ENCODE measurements at places on chromosomes 11 and 22.

- DNase-seq = no peak
Observed at GRCh38 chr11:6388748-6389147, 1.5 kb upstream of the SMPD1 start.

GRCh38 chr11:64455456-64456261 is 96.7 kb downstream of the RPS6KA4 start:
- no peak for DNase-seq

GRCh38 chr11:69963533-69964246 is 114.4 kb upstream of the ANO1 start:
- DNase-seq = no peak

DNA sequence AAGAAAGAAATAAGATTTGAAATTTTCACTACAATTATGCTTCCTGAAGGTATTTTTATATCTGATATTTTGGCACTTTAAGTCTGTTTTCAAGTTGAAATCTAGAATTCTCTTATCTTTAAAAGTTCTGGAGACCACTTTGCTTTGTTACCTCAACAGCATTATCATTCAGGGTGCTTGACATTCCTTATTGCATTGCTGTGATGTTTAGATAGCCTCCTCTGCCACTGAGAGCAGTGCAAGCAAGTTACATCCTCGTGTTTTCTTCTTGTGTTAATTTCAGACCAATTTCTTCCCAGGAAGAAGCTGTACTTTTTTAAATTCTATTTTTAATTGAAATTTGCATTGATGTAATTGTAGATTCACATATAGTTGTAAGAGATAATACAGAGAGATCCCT is 333.9 kb upstream of the KIRREL3 start:
- no peak for DNase-seq

DNA sequence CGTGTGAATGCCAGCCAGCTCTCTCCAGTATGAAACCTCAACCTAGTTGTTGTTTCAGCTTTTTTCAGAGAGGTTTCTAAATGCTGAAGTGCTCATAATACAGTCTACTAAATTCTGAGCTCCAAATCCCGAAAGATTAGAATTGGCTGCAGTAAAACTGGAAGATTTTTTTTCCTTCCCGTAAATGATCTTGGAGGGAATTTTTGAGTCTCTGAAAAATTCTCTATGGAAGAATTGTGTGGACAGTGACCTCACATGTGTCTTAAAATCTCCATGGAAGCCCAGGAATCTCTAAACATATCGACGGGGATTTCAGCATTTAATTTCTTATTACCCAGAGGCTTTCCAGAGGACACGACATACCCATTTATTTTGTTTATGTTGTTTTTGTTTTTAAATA is 1499.2 kb downstream of the LRRC4C start:
- DNase-seq = no peak

DNA sequence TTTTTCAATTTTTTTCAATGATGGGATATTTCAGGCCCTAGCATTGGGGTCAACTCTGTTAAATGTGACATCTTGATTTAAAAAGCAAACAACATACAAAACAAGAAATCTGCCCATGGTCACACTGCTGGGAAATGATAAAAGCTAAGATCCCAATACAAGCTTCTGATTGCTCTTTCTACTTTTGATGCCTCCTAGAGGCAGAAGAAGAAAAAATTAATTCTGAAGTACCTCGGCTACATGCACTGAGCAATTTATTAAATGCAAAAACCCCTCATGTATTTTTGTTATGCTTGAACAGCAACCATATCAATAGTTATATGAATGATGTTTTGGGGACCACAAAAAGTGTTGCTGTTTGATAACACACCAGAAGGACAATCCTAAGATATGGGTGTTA is 342.1 kb upstream of the NARS2 start:
- no peak for DNase-seq

- no peak for DNase-seq
Observed at GRCh38 chr22:50567721-50568252, 5.1 kb upstream of the SYCE3 start.

- DNase-seq = no peak
Observed at GRCh38 chr22:37739035-37739434, 42.2 kb downstream of the TRIOBP start.

DNA sequence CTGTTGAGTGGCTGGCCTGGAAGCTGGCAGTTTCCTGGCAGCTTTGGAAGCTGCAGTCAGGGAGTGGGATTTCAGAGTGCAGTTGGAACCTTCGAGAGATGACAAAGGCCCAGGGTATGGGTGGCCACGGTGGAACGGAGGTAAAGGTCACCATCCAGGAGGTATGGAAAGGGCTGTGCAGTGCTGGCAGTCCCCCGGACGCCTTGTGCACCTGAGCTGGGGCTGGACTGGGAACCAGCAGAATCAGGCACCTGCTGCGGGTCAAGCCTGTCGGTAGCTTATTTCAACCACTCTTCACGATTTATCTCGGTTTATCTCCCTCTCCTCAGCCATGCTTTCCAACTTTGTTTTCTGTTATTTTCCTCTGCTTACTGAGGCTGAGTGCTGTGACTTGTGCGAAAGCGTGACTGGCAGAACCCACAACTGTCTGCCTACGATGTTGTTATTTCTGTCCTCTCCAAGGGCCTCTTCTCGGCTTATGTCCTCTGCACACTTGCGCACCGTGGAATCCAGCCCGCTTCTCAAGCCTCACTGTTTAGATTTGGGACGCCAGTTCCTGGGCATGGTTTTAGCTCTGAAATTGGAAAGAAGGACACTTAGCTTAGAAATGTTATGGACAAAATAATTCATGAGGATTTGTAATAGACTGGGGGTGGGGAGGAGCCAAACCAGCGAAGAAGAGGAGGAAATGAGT is 24.0 kb upstream of the ATXN10 start:
- DNase-seq = no peak

GRCh38 chr11:133501643-133502539 is 30.4 kb downstream of the OPCML start:
- no peak for DNase-seq

GRCh38 chr11:61716478-61717285 is 35.8 kb upstream of the MYRF start:
- no peak for DNase-seq

DNA sequence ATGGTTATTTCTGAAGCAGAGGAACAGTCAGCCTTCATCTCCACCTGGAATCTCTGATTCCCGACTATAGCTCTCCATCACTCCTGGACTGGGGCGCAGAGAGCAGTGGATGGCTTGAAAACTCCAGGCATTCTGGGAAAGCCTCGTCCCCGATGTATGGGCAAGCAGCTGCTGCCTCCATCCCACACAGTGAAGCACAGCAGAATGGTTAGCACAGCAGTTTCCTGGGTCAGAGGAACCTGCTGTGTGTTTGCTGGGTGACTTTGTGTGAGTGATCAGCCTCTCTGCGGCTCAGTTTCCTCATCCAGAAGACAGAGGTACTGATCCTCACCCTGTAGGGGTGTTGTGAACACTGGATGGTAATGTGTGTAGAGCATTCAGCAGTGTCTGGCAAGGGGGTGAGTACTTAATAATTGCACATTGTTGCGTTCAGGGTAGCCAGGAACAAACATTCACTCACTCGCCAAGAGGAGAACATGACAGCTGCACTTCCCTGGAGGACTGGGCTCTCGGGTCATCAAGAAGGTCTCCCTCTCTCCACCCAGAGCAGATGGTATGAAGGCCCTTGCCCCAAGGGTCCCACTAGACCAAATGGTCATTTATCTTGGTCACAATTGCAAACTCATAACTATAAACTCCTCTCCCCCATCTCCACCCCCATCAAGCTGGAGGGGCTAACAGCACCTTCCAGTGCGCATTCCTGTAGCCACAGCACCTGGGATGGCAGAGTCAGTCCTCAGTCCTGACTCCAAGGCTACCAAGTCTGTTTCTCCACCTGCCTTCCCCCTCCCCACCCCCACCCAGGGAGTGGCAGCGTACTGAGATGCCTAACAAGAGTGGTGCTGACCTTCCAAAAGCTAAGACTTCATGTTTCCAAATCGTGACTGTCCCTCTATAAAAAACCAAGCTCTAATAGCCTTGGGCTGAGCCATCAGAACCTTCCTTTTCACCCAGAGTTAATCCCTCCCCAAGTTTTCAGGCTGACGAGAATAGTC is 1.5 kb upstream of the CHST1 start:
- no peak for DNase-seq

- peak; percentile 56 for DNase-seq
Observed at GRCh38 chr22:37051391-37052385, at the start of gene KCTD17. Gene KCTD17, plus strand, starts transcription at chr22:37051742. Its CDS starts 19 bp downstream, at chr22:37051761.

DNA sequence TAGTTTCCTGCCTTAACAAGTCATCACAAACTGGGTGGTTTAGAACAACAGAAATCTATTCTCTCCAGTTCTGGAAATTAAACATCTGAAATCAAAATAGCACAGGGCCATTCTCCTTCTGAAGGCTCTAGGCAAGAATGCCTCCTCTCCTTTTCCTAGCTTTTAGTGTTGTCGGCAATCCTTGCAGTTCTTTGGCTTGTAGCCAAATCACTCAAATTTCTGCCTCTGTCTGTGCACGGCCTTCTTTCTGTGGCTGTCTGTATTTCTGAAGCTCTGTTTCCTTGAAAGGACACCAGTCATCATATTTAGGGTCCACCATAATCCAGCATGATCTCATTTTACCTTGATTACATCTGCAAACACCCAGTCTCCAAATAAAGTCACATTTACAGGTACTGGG is 795.5 kb downstream of the METTL15 start:
- DNase-seq = no peak

DNA sequence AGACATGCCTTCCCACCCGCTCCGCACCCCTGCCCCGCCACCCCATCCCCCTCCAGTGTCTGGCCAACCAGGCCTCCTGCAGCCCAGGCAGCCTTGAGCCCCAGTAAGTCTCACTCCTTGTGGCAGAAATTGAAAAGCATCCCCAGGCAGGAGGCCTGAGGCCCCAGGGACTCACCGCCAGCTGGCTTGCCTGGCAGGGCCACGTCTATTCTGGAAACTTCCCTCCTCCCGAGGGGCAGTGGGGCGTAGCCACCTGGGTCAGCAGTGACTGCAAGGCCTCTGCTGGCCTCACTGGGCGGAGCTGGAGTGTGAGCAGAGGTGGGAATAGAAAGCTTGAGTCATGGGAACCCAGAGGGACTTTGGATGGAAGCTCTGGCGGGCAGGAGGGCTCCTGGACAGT is 26.3 kb downstream of the ANO1 start:
- no peak for DNase-seq

DNA sequence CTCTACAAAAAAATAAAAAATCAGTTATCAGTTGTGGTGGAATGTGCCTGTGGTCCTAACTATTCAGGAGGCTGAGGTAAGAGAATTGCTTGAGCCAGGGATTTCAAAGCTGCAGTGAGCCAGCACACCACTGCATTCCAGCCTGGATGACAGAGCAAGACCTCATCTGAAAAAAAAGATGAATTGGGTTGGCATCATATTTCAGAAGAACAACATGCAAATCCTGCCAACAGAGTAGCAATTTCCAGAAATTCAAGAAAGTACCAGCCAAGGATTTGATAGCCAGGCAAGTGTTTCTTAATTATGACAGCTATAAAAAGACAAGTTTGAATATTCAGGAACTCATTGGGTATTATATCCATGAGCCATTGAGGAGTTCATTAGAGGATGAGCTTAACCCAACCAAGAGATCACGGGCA is 75.2 kb downstream of the USP47 start:
- DNase-seq = no peak

DNA sequence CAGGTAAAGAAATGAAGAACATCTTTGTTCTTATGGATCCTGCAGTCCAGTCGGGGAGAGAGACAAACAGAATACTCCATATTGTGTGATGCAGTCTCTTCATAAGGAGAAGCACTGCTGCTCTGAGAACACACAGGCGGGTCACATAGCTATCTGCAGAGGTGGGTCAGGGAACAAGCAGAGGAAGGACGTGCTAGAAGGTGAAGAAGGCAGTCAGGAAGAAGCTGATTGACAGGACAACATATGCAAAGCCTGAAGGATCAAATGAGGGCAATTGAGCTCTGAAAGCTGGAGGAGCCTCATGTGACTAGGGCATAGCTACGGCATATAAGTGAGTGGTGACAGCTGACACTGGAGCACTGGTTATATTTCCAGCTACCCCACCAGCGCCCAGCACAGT is 122.5 kb downstream of the OPCML start:
- DNase-seq = no peak

GRCh38 chr11:47595029-47595428 is 818 bp upstream of the C1QTNF4 start:
- no peak for DNase-seq

DNA sequence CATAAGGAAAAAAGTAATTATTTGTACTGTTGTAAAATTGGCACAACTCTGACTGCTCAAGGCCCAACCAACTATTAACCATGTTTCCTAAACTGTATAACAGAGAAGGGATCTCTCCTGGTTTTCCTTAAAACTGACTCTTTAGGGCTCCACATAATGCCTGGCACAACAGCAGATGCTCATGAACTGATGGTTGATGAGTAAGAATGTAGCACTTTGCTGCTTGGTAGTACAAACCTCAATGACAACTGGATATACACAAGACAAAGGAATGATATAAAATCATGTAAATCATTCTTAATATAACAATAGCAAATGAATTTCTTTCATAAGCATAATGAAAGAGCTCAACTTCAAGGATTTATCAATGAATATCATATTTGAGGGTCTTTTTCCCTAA is 11.7 kb downstream of the MSANTD2 start:
- no peak for DNase-seq

DNA sequence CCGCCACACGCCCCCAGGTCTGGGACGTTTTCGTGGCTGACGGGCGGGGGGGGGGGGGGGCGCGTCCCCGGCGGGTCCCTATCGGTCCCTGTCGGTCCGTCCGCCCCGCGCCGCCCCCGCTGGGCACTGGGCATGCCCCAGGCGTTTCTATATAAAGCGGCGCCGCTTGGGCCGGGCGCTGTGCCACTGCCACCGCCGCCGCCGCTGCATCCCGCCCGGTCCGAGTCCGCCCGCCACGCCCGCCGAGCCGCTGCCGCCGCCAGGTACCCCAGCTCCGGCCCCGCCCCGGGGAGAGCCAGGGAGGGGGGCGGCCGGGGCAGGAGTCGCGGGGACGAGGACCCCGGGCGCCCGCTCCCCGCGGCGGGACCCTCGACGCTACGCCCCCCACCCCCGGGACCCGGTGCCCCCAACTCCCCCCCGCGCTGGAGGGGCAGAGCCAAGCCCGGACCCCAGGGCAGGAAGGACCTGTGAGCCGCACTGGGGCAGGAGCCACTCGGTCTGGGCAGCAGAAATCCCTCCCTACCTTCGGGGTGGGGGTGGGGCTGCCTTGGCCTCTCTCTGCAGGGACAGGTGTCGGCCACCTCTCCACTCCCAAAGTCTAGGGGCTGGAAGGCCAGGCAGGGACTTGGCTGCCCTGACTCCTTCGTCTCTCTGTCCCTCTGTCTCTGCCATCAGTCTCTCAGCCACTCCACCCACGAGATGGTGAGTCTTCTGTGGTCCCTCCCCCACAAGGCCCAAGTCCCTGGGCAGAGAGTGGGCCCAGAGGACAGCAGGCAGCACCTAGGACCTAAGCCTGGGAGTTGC is at the start of gene CARNS1:
CARNS1 (plus strand) TSS at position 178 of the 804 bp plus-strand sequence; CDS start at position 700, 522 bp downstream.
- no peak for DNase-seq

DNA sequence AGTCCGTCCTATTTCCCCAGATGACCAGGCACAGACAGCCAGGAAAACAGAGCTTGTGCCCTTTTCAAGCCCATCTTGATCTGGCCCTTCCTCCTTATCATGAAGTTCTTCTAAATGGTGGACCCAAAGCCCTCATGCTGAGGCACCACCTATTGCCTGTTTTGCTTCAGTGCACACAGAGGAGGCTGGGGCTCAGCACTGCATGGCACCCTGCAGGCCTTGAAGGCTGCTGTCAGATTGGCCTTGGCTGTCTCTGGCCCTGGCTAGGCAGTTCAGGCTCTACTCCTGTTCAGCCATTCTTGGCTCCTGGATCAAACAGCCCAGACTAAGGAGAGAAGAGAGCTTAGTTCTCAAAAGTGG is 49.2 kb downstream of the OTOG start:
- no peak for DNase-seq

- DNase-seq = no peak
Observed at GRCh38 chr11:12991426-12991825, 17.7 kb upstream of the RASSF10 start.
